ENCODE measurements at places on chromosomes 2 and 18.

DNA sequence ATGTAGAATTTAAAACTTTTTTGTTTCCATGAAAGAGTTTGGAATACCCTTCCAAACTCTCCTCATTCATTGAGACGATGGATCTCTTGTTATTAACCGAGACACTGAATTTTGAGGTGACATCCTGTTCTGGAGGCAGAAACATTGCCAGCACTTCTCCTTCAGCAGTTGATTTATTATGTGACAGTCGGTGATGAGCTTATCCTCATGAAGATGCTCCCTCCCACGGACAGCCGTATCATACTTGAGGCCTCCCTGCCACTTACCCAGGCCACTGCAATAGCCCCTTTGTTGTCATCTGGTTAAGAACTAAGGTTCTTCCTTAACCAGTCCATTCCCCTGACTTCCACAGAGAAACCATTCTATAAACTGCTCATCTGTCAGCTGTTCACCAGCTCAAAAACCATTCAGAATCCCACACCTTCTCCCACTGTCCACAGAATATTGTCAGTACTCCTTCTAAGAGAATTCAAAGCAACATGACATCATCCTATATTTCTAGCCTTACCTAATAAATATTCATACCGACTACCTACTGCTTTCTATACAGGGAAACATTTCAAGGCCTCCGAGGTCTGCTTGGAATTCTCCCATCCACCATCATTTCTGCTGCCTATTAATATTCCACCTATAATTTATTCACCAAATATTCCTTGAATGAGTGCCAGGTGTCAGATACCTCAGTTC is 139.0 kb upstream of the TRIB2 start:
- DNase-seq, result no peak

GRCh38 chr2:75788902-75789301 is 78.2 kb upstream of the GCFC2 start:
- peak; percentile 5 for DNase-seq

DNA sequence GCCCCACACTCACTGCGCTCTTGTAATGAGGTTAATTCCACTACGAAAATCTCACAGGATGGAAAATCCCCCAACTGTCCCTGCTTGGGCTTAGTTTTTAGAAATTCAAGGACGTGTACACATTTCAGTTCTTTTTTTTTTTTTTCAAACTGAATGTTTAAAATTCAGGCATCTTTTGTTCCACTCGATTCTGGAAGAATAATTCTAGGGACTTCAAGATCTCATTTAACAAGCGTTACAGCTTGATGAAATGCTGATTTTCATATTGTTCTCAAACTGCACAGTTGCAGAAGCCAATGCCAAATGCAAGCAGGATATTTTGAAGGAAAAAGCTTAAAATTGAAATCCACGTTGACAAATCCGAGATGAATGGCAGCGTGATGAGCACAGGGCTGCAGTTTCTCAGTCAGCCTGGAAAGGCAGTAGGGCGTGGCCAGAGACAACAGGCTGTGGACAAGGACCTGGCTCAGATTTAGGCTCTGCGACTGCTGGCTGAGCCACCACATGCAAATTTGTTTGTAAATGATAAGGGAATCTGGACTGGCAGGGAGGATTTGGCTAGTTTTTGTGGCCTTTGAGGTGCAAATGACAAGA is 128.1 kb upstream of the MYCN start:
- DNase-seq, result no peak

DNA sequence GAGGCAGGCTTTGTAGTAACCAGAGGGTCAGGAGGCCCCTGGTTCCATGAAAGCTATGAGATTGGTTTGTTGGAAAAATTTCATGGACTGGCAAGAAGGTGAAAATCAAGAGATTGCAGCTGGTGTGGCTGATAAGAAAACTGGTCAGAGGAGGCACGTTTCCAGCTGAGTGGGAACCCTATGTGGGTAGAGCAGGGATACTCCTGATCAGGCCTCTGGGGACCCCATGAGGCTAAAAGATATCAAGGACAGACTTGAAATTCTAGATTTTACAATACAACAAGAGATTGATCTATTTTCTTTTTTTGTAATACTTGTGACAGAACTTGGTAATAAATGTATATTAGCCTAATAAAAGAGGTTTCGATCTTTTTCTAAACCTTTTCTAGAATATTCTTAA is 1615.1 kb downstream of the DPP10 start:
- no peak for DNase-seq

- DNase-seq, result peak; percentile 84
Measured at GRCh38 chr2:112623913-112624777, 21.6 kb upstream of the SLC20A1 start.

GRCh38 chr2:208112969-208113368 is 11.4 kb downstream of the CRYGD start:
- no peak for DNase-seq

GRCh38 chr2:196639180-196640030 is at the start of gene CCDC150:
TSS of gene CCDC150 (plus strand) at chr2:196639715. CDS start at chr2:196639767, 52 bp downstream.
- peak; percentile 95 for DNase-seq

GRCh38 chr2:105795575-105795934 is 50.8 kb downstream of the NCK2 start:
- DNase-seq, result no peak

GRCh38 chr2:55223958-55224760 is 7.9 kb downstream of the CLHC1 start:
- no peak for DNase-seq

DNA sequence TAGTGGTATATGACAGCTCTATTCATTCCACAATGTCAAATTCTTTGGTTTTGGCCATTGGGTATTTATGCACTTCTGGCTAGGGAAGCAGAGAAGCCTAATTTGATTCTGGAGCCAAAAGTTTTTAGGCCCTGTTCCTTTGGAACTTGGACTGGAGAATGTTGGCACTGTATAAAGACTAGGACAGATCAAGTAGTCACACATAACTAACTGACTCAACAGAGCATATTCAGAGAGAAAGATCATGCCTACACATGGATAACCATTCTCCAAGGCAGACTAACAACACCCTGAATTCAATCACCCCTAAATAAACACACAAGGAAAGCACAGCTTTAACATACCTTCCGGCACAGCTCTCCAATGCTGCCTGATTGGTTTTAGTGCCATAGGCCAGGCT is 62.9 kb downstream of the ARHGAP15 start:
- no peak for DNase-seq

DNA sequence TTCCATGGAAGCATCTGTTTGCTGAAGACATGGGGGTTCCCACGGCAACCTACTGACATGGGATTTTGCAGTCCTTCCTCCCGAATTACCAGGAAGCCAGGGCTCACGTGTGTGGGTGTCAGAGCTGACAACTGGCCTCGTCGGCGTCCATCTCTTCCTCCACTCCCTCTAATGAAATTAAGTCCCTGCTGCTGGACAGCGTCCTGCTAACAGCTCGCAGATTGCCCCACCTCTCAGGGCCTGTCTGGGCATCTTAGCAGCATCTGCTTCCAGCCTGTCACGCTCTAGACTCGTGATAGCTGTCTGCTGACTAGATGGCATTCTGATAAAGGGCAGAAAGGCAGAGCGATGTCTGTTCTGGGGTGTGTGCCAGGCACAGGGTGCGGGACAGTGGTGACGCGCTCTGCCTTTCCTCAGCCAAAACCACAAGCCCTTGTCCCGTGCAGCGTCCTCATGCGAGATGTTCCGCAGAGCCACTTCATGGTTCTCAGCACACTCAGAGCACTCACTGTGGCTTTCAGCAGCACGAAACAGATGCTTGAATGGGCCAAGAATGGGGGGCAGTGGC is 161.1 kb downstream of the ARL4C start:
- peak; percentile 63 for DNase-seq

DNA sequence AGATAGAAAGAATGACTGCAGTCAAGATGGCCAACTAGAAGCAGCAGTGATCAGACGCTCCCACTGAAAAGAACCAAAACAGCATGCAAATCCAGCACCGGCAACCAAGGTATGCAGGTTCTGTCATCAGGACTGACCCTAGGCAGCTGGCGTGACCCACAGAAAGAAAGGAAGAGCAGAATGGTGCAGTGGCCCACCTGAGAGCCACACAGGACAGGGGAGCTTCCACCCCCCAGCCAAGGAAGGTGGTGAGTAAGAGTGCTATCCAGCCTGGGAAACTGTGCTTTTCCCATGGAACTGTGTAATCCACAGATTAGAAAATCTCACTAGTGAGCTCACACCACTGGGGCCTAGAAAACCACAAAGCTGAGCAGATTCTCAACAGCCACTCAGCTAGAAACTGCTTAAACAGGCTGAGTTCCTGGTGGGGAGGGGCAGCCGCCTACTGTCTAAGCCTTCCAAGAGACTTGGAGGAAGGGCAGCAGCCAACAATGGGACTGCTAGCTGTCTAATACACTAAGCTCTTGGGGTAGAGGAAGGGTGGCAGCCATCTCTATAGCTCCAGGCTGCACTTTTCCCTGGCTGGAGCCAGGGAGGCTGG is 127.9 kb downstream of the EVA1A start:
- peak; percentile 51 for DNase-seq

DNA sequence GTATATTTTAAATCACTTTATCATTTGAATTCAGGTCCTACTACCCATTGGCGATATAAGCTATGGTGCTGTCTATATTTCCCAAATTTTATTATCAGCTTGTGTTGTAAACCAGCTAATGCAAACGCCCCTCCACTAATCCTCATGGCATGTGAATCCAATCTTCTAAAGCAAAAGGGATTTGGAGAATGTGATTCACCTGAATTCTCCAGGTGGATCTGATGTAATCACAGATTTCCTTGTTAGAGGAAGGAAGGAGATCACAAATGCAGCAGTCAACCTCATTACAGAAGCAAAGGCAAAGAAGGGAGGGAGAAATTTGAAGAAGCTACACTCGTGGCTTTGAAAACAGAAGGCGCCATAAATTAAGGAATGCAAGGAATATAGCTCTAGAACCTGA is 431.1 kb upstream of the CDH19 start:
- DNase-seq, result no peak

GRCh38 chr2:201151127-201151981 is 31.6 kb upstream of the CASP10 start:
- peak; percentile 88 for DNase-seq

DNA sequence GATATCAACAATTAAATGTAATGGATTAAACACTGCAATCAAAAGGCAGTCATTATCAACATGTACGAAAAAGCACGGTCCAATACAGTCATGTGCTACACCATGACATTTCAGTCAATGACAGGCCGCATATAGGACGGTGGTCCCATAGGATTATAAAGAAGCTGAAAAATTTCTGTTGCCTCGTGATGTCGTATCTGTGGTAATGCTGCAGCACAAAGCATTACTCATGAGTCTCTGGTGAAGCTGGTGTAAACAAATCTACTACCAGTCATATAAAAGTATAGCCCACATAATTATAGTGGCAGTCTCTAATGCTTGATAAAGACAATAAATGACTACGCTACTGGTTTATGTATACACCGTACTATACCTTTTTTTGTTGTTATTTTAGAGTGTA is 58.4 kb downstream of the RABL2A start:
- peak; percentile 43 for DNase-seq

GRCh38 chr2:66574701-66575624 is 140.0 kb downstream of the MEIS1 start:
- DNase-seq, result peak; percentile 74

GRCh38 chr2:210007895-210008294 is 5.5 kb downstream of the RPE start:
- peak; percentile 5 for DNase-seq

GRCh38 chr2:115606350-115606749 is 1163.9 kb downstream of the DPP10 start:
- DNase-seq, result no peak

- DNase-seq, result no peak
Measured at GRCh38 chr2:168732100-168732499, 70.3 kb upstream of the NOSTRIN start.

DNA sequence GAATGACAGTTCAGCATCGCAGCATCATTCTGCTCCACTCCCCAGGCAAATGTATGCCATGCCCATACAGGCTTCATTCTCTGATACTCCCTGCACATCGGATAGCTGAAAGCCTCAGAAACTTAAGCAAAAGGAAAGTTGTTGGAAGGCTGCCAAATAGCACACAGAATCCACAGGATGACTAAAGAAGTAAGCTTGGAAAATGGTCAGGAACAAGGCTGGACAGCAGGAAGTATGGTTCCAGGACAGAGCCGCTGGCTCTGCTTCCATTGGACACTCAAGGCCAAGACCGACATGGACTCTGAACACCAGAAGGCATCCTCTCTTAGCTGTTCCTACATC is 256.5 kb downstream of the CDH20 start:
- DNase-seq, result peak; percentile 71

DNA sequence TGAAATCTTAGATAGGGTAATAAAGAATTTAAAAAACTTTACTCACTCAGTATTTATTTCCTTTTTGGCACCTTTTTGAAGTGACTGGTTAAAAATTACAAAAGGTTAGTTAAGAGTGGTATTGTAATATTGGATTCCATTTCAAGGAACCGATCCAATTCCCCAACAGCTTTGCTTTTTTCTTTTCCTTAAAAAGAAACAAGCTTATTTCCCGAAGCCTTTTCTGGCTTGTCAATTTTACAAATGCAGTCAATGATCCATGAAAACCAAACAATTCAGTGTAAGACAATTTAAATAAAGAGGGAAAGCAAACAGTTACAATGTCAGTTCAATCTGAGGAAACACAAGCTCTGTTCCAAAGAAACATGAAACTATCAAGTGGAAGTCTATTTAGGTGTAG is 200.2 kb downstream of the RIT2 start:
- DNase-seq, result no peak

- DNase-seq, result peak; percentile 86
Measured at GRCh38 chr18:42929857-42930256, 185.6 kb downstream of the RIT2 start.

GRCh38 chr2:64562148-64562784 is 38.1 kb downstream of the AFTPH start:
- peak; percentile 17 for DNase-seq

GRCh38 chr2:69704446-69704845 is 37.5 kb upstream of the ANXA4 start:
- no peak for DNase-seq

DNA sequence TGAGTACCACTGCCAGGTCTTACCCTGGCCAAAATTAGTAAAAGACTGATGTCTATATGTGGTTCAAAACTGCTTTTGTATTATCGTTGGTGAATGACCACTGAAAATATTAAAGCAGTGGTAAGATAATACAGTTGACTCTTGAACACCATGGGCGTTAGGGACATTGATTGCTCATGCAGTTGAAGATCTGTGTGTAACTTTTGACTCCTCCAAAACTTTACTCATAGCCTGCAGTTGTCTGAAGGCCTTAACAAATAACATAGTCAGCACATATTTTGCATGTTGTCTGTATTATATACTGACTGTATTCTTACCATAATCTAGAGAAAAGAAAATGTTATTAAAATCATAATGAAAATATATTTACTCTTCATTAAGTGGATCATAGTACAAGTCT is 5.8 kb upstream of the ANKRD12 start:
- DNase-seq, result no peak

- DNase-seq, result peak; percentile 18
Measured at GRCh38 chr2:173355866-173356508, 1.3 kb downstream of the CDCA7 start.

DNA sequence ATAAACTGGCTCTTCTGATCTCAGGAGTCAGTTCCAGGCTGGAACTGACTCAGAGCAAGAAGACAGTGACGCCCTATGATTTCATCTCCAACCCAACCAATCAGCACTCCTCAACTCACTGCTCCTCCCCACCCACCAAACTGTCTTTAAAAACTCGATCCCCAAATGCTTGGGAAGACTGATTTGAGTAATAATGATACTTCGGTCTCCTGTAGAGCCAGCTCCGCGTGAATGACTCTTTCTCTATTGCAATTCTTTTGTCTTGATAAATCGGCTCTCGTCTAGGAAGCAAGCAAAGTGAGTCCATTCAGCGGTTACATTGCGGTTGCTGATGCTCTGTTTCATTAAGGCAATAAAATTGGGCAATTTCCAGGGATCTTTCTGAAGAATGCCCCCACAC is 1025.3 kb upstream of the CNTNAP5 start:
- DNase-seq, result no peak
